ENCODE measurements at places on chromosomes 5 and 9.
A peak's percentile ranks its signal among the peaks of the same experiment; 100 is the strongest.

DNA sequence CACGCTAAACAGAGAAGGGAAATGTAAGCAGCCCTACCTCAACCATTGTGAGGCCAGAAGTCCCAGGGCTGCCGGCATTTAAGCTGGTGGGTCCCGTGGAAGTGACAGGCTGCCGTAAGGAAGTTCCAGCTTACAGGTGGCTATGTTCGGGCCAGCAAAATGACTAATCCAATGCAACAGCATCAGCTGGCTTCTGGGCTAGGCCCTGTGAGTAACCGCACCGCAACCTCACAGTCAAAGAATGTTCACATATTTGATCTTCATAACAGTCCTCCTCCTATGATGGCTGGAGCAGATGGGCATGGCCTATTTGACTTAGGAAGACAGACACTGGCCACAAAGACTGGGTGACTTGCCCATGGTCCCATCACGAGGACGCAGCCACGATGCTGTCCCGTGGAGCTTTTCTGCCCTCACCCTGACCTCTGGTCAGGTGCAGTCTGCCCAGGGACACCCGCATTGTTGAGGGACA lies 88.2 kb downstream of the LIFR start:
- no peak for DNase-seq

DNA sequence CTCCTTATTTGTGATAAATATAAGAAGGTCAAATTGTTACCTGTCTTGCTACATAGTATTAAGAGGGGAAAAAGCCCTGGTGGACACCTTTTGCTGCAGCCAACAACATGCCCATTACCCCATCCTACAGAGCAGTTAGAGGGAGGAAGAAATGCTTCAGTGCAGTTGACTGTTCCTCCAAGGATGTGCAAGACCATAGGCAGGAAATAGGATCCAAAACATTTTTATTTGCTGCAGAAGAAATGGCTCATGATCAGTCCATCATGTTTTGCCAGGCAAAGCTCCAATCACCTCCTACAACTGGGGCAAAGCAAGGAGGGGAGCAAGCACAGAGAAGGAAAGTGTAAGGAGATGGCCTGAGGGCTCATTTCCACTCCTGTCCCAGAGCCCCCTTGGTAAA lies 399.1 kb upstream of the PIK3R1 start:
- DNase-seq, result no peak

GRCh38 chr9:93557366-93558137 lies 18.8 kb upstream of the PHF2 start:
- no peak for DNase-seq

DNA sequence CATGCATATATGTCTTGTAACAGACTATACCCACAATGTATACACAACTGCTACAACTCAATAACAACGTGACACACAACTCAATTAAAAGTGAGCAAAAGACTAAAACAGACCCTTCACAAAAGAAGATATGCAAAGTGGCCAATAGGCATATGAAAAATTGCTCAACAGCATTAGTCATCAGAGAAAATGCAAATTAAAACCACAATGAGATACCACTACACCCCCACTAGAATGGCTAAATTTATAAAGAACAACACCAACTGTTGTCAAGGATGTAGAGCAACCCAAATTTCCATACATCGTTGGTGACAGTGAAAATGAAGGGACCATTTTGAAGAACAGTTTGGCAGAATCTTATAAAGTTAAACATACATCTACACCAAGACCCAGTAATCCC lies 38.9 kb downstream of the GABRB2 start:
- DNase-seq, result no peak

DNA sequence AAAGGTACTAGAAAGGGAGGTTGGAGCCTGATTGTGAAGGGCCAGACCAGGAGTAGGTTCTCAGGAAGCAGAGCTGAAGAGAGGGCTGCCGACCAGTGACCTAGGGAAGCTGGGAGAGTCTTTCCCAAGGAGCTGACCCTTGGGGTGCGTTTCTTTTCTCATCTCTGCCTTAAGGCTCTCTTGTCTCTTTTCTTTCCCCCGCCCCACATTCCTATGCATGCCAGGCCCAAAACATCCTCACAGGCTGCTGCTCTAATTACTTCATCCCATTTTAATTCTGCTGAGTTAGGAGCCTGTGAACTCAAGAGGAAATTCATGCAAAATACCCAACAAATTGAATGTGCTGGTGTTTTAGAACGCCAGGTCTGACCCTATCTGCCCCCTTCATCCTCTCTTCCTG lies 46.9 kb upstream of the HSPA9 start:
- DNase-seq, result no peak

GRCh38 chr5:124162767-124163532 lies 583.5 kb downstream of the ZNF608 start:
- DNase-seq, result peak; percentile 4

DNA sequence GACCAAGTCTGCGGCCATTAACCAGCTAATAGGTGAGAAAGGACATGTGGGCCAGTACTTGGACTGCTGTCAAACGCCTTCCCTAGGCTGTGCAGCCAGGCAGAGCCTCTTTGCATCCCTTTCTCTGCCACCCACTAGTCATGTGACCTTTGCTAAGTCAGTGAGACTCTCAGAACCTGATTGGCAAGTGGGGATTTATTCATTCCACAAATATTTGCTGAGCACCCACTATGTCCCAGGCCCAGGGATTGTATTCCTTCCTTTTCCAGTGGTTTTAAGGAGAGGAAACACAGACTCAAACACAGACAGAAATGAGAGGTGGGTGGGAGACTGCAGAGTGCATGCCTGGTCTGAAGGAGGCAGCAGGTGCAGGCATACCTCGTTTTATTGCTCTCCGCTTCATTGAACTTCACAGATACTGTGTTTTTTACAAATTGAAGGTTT lies 71.6 kb upstream of the GALNT10 start:
- no peak for DNase-seq

All from activated gamma-delta T cell treated with Interleukin-2 at 50 U/mL for 16 hours (primary cell).